ENCODE measurements at places on chromosomes 2 and 18. TPM values are rescaled to one million over a fixed set of nuclear protein-coding genes. Genes with fewer than 3 reads are reported as not detected.

The GRB14 gene
- 1.7 TPM for total RNA-seq

The ANTXR1 gene
- 8.1 TPM for total RNA-seq

The RAB31 gene
- total RNA-seq: 16.0 TPM

The TMEM237 gene
- 4.5 TPM for total RNA-seq

The ARHGAP25 gene
- 3.7 TPM for total RNA-seq

The SERPINB10 gene
- total RNA-seq: not detected

The BOLL gene
- not detected for total RNA-seq

The FANCL gene
- total RNA-seq: 21.6 TPM

DNA sequence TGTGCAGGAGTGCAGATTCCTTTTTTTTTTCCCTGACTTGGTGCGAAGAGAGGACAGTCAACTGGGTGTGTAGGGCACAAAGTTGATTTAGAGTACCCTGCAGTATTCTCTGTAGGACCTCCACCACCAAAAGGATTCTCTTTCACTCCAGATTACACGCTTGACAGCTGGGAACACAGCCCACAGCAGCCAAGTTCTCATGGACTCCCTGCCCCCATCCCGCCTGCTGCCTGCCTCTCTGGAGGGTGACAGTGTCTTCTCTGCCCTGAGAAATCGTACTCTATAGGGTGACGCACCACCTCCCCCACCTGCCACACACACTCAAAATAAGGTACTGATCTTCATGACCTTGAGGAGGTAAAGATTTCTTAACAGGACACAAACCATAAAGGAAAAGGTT, 26.6 kb upstream of the IHH start:
- H3K4me1 ChIP-seq: no peaks in the 10 kb centered on the region
- H3K4me3 ChIP-seq: no peak overlapping the region
- no peaks in the 10 kb centered on the region for H3K36me3 ChIP-seq
- DNase-seq: no peak

GRCh38 chr18:25686960-25687500, 335.1 kb upstream of the ZNF521 start:
- no peaks in the 10 kb centered on the region for H3K27me3 ChIP-seq
- no peaks in the 10 kb centered on the region for H3K36me3 ChIP-seq
- H3K4me1 ChIP-seq: no peaks in the 10 kb centered on the region
- no peak for DNase-seq
- H3K4me3 ChIP-seq: no peak overlapping the region
- no peak overlapping the region for H3K27ac ChIP-seq

DNA sequence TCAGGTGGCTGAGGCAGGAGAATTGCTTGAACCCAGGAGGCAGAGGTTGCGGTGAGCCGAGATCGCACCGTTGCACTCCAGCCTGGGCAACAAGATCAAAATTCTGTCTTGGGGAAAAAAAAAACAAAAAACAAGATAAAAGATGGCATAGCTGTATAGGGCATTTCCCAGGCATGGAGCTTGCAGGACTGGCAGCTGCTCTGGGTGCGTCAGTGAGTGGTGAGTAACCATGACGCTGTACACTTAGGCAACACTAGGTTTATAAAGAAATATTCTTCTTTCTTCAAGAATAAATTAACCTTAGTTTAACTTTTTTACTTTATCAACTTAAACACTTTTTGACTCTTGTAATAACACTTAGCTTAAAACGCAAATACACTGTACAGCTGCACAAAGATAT, 15.4 kb downstream of the TGOLN2 start:
- peaks cover 9% of the 10 kb centered on the region for H3K4me1 ChIP-seq
- no peaks in the 10 kb centered on the region for H3K27me3 ChIP-seq
- H3K36me3 ChIP-seq: peaks cover 5% of the 10 kb centered on the region
- H3K27ac ChIP-seq: no peak overlapping the region
- H3K4me3 ChIP-seq: no peak overlapping the region

GRCh38 chr2:23532391-23533337, 147.7 kb downstream of the KLHL29 start:
- no peaks in the 10 kb centered on the region for H3K4me1 ChIP-seq
- no peak overlapping the region for H3K4me3 ChIP-seq
- no peaks in the 10 kb centered on the region for H3K36me3 ChIP-seq
- H3K27me3 ChIP-seq: no peaks in the 10 kb centered on the region

GRCh38 chr2:110120171-110121051, 4.8 kb upstream of the MALL start:
- H3K4me3 ChIP-seq: no peak overlapping the region
- H3K27me3 ChIP-seq: no peaks in the 10 kb centered on the region
- H3K27ac ChIP-seq: no peak overlapping the region
- H3K4me1 ChIP-seq: peaks cover 4% of the 10 kb centered on the region

DNA sequence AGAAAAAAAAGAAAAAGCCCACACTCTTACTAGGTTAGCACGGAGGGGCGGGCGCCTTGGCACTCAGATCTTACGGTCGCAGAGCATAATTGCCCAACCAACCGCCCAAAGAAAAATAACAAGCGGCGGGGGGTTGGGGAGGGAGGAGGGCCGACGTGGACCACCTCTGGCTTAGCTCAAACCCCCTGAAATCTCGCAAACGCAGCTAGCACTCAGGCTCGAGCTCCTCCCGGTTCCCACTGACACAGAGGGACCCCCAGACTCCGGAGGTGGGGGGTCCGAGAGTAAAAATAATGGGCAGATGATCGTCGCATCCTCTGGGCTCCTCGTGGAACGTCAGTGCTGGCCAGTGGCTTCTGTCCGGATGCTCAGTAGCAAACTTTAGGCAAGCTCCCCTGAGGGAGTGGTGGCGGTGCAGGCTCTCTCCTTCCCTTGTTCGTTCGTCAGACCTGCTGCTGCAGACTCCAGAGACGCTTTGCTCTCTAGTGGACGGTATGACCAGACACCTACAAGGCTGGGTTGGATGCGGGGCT, 12.0 kb downstream of the CATIP start:
- H3K36me3 ChIP-seq: no peaks in the 10 kb centered on the region
- H3K4me1 ChIP-seq: no peaks in the 10 kb centered on the region
- no peaks in the 10 kb centered on the region for H3K27me3 ChIP-seq
- H3K4me3 ChIP-seq: no peak overlapping the region

DNA sequence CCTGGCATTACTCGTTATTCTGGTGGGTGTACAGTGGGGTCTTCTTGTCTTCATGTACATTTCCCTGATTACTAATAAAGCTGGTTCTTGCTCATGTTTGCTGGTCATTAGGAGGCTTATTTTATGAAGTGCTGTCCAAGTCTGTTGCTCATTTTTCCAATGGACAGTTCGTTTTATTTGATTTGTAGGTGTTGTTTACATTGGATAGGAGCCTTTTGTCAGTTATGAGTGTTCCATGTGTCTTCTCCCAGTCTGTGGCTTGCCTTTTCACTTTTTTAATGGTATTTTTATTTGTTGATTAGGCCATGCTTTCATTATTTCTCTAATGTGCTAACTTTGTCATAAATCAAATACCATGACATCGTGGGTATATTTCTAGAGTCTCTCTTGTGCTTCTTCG, 51.9 kb downstream of the CEP192 start:
- DNase-seq: no peak
- H3K36me3 ChIP-seq: no peaks in the 10 kb centered on the region
- H3K4me3 ChIP-seq: no peak overlapping the region
- no peak overlapping the region for H3K27ac ChIP-seq
- no peaks in the 10 kb centered on the region for H3K27me3 ChIP-seq
- H3K4me1 ChIP-seq: no peaks in the 10 kb centered on the region

DNA sequence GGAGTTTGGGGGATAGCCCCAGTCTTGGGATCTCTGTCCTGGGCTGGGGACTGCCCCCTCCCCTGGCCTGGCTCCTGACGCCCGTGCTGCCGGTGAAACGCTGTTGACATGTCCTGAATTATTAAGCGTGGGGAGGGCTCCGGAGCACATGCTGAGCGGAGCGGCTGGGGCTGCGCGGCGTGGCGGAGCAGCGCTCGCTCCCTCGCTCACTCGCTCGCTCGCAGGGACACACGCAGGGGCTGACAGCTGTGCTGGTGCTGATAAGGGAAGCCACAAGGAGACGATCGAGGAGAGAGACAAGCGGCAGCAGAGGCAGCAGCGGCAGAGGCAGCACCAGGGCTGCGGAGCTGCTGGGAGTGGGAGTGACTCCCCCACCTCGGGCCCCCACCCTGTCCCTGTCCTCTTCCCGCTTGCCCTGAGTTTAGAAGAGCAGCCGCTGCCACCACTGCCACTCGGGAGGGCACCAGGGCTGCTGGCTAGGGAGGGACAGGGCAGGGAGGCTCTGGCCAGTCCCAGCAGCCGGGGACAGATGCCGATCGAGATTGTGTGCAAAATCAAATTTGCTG, at the start of gene ASIC4:
Gene ASIC4 (plus strand): TSS at position 287 of the 566 bp plus-strand sequence. CDS start 243 bp downstream, at position 530.
- H3K4me3 ChIP-seq: no peak within 1 kb of the TSS
- no peak within 1 kb of the TSS for H3K27ac ChIP-seq
- no peak for DNase-seq
- H3K36me3 ChIP-seq: no peaks in the 10 kb centered on the region

DNA sequence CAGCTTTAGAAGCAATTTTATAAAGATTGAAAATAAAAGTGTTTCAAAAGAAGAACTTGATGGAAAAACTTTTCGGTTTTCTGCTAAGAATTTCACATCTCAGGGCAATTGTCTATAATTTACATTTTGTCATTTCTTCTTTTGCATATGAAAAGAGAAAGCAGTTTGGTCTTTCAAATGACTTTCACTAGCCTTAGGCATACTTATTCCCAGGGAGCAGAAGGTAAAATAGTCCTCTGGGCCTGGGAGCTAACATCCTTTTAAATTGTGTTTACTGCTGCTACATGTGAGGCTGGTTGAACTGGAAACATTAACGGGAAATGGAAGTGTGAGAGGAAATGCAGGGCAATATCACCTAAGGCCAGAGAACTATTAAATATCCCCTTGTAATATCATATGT, 37.1 kb downstream of the MYO3B start:
- no peaks in the 10 kb centered on the region for H3K4me1 ChIP-seq

GRCh38 chr2:218290316-218291261, 1.7 kb downstream of the TMBIM1 start:
- H3K4me1 ChIP-seq: peaks cover 27% of the 10 kb centered on the region
- H3K4me3 ChIP-seq: peak overlapping the region; percentile 88
- peak overlapping the region; percentile 98 for H3K27ac ChIP-seq
- H3K36me3 ChIP-seq: no peaks in the 10 kb centered on the region

- H3K27ac ChIP-seq: no peak overlapping the region
- no peaks in the 10 kb centered on the region for H3K36me3 ChIP-seq
- no peak overlapping the region for H3K4me3 ChIP-seq
- no peaks in the 10 kb centered on the region for H3K27me3 ChIP-seq
- no peaks in the 10 kb centered on the region for H3K4me1 ChIP-seq
Observed at GRCh38 chr2:23377771-23378170, 7.2 kb upstream of the KLHL29 start.

- DNase-seq: no peak
- no peaks in the 10 kb centered on the region for H3K4me1 ChIP-seq
- H3K4me3 ChIP-seq: no peak overlapping the region
- peak overlapping the region; percentile 61 for H3K27ac ChIP-seq
Observed at GRCh38 chr2:109321570-109321969, 192.6 kb downstream of the SH3RF3 start.

- H3K4me1 ChIP-seq: no peaks in the 10 kb centered on the region
- DNase-seq: no peak
- H3K4me3 ChIP-seq: no peak overlapping the region
Observed at GRCh38 chr2:65554765-65555591, 122.6 kb upstream of the SPRED2 start.

GRCh38 chr2:223538920-223539440, 63.2 kb downstream of the SCG2 start:
- H3K27ac ChIP-seq: no peak overlapping the region
- no peak overlapping the region for H3K4me3 ChIP-seq
- no peaks in the 10 kb centered on the region for H3K27me3 ChIP-seq
- no peaks in the 10 kb centered on the region for H3K36me3 ChIP-seq

GRCh38 chr2:238388794-238389193, 37.9 kb upstream of the ASB1 start:
- no peak for DNase-seq
- no peaks in the 10 kb centered on the region for H3K27me3 ChIP-seq
- H3K27ac ChIP-seq: no peak overlapping the region
- H3K4me3 ChIP-seq: no peak overlapping the region
- no peaks in the 10 kb centered on the region for H3K36me3 ChIP-seq

- H3K27ac ChIP-seq: no peak overlapping the region
- H3K36me3 ChIP-seq: no peaks in the 10 kb centered on the region
- H3K4me3 ChIP-seq: no peak overlapping the region
- no peaks in the 10 kb centered on the region for H3K27me3 ChIP-seq
- DNase-seq: no peak
- no peaks in the 10 kb centered on the region for H3K4me1 ChIP-seq
Observed at GRCh38 chr2:46748735-46749531, 166.7 kb downstream of the MCFD2 start.

DNA sequence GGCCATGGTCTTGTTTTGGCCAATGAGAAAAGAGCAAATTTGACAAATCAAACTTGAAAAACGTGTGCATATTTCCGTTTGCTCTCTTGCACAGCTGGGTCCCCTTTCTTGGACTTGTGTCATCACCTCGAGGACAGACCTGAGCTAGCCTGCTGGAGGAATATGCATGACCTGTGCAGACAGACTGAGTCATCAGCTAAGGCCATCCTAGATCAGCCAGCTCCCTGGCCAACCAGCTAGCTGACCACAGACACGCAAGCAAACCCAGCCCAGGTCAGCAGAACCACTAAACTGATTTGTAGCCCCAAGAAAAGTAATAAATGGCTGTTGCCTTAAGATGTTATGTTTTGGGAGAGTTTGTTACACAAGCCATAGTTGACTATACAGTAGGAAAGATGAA, 61.3 kb upstream of the PAX3 start:
- no peak overlapping the region for H3K27ac ChIP-seq
- H3K27me3 ChIP-seq: no peaks in the 10 kb centered on the region
- H3K36me3 ChIP-seq: no peaks in the 10 kb centered on the region
- H3K4me3 ChIP-seq: no peak overlapping the region

GRCh38 chr2:201128933-201129505, 13.1 kb downstream of the CFLAR start:
- H3K27me3 ChIP-seq: no peaks in the 10 kb centered on the region
- H3K36me3 ChIP-seq: no peaks in the 10 kb centered on the region
- H3K4me1 ChIP-seq: peaks cover 42% of the 10 kb centered on the region

DNA sequence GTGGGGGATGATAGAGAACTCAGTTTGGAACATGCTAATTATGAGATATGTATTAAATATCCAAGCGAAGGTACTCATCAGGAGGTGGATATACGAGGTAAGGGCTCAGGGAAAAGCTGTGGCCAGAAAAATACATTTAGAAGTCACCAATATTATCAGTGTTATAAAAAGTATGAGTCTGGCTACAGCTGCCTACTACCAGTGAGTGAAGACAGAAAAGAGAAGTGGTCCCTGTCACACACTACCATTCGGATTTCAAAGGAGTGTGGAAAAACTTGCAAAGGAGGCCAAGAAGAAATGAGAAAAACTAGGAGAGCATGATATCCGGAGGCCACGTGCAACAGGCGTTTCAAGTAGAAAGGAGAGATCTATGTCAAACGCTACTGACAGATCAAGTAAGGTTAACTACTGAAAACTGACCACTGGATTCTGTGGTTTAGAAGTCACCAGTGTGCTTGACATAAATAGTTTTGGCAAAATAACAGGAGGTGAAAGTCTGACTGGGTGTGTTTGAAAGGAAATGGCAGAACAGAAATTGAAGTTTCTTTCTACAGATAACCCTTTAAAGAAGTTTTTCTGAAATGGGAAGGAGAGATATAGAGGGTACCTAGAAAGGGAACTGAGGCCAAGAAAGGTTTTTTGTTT, 118.7 kb upstream of the DNMT3A start:
- H3K36me3 ChIP-seq: no peaks in the 10 kb centered on the region
- DNase-seq: no peak
- H3K27me3 ChIP-seq: no peaks in the 10 kb centered on the region
- no peak overlapping the region for H3K4me3 ChIP-seq
- no peak overlapping the region for H3K27ac ChIP-seq

Measured in colonic mucosa (tissue), 4 donors.